ENCODE measurements at places on chromosomes 7 and 10.

- DNase-seq = no peak
These were observed 184.4 kb downstream of the CAMK1D start for GRCh38 chr10:12533723-12534122.

DNA sequence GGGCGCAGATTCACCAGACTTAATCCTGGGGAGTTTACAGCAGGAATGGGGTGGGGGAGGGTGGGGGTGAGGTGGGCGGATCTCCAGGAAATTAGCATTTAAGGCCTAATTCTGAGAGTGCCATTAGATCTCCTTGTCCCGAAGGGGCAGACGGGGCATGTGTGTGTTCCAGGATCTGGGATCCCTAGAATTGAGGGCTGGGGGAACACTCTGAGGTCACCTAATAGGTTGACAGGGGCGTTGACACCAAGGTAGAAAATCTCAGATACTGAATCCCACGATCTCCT, 9.4 kb upstream of the EPHB4 start:
- DNase-seq = no peak

DNA sequence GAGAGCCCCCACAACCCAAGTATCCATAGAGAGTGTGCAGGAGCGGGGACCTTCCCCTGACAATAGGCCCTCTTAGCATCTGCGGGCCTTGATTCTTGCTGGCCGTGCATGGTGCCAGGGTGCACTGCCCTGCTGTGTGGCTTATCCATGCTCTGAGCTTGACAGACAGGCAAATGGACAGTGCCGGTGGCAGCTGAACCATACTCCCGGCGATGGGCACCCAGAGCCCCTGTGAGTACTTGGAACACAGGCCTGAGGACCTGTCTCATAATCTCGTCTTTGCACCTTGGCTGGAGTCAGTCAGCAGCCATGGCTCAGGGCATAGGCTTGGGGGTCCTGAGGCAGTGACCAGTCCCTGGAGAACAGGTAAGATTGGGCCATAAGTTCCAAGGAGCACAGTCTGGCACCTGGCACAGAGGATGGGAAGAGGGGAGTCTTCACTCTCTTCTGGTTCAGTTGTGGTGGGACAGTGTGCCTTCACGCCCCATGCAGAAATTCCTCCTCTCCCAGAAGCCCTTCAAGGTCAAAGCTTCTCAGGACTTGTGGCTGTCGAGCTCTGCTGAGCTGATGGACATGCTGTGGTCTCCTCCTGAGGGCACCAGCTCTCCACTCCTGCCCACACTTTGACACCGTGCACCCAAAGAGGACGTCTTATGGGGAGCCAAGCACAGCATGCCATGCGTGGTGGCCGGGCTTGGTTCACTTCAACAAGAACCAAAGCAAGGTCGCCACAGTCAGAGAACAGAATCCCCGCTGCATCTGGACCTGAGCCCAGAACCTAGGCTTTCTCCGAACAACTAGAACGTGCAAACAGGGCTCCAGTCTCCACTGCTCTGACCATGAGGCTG, 59.4 kb upstream of the CAMK2B start:
- DNase-seq = no peak

GRCh38 chr7:31550432-31550831, 36.5 kb downstream of the ITPRID1 start:
- DNase-seq = no peak

GRCh38 chr10:103669243-103669929, 175.9 kb downstream of the NEURL1 start:
- no peak for DNase-seq

- DNase-seq = no peak
These were observed 32.6 kb downstream of the CFAP43 start for GRCh38 chr10:104199567-104199966.

GRCh38 chr7:132558815-132559214, 17.5 kb downstream of the PLXNA4 start:
- no peak for DNase-seq

DNA sequence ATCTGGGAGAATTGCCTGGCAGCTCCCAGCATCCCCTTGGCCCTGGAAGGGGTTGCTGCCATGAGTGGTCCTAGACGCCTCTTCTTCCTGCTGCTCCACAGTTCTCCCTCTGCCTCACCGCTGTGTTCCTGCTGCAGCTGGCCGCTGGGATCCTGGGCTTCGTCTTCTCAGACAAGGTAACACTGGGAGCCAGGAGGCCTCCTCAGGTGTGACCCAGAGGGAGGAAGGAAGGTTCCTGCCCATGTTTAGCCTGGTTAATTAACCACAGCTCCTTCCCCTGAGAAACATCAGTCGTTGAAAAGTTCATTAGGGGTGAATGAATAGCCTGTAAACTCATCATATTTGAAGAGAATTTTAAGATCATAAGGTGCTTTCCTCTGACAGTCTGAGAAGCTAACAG, 18.2 kb downstream of the TSPAN33 start:
- DNase-seq = no peak

DNA sequence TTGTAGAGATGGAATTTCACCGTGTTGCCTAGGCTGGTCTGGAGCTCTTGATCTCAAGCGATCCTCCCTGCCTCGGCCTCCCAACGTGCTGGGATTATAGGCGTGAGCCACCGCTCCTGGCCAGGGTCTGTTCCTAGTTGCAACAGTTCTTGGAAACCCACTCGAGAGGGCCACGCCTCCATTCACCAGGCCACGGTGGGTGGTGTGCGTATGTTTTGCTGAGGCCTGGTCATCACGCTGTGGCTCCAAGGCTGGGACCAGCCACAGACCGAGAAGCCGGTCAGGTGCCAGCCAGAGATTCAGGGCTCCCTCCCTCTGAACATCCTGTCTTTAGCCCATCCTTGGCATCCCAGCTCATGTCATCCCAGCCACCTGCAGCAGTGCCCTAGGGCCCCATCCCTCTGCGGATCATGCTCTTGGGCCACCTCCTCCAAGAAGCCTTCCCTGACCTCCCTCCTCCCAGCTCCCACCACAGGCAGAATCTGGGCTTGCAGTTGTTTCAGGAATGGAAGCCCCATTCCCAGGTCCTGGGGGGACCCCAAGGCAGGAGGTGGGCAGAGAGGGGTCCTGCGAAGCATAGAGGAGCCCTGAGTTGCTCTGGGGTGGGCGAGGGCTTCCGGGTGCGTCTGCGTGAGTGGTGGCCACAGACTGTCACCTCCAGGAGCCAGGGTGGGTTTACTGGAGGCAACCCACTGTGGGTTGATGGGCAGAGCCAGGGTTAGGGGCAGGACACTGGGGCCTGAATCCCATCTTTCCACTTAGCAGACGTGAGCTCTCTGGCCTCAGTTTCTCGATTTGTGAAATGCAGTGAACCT, 5.2 kb downstream of the LAT2 start:
- DNase-seq = no peak

DNA sequence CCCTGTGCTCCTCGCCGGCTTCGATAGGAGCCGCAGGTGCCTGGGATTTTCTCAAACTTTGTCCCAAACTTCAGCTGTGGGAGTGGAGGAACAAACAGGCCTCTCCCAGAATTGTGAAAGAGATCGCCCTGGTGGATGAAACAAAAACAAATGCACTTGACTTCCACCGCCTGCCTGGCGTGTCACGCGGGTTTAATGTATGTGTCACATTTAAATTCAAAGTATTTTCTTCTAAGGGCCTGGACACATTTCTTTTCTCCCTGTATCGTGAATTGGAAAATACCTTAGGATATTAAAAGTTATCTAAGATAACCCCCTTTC, 694 bp upstream of the WASL start:
- peak; percentile 47 for DNase-seq

- DNase-seq = no peak
These were observed 3.0 kb upstream of the HOXA2 start for GRCh38 chr7:27105301-27106031.

DNA sequence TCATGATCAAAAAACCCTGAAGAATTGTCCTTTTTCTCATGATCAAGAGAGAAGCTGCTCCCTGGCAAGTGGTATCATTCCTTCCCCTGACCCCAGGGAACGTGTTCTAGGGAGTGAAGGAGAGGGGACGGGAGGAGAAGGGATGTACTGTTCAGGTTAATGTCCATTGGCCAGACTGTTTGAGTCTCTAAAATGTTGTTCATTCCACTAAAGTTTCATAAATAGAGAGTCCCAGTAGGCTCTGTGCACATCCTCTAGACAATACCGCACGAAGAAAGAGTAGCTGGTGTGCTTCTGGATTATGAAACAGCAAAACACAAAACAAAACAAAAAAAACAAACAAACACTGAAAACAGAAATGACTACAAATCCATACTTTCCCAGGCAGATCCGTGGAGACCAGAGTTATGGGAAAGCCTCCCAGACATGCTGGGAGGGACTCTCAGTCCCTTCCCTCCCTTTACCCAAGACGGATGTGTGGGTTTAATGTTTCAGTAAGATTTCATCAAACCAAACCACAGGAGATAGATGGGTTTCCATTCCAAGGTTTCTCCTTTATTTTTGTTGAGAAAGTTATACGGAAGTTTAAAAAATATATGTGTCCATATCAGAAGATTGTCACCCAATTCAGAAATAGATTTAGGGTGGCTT, 66.5 kb upstream of the TNS3 start:
- DNase-seq = no peak

GRCh38 chr10:78706256-78706655, 362.5 kb upstream of the ZMIZ1 start:
- DNase-seq = no peak

- DNase-seq = no peak
These were observed 299.3 kb upstream of the MEOX2 start for GRCh38 chr7:15985587-15986384.

- DNase-seq = no peak
These were observed 224.9 kb upstream of the TMEM229A start for GRCh38 chr7:124257638-124258308.

- no peak for DNase-seq
These were observed 417.7 kb upstream of the CELF2 start for GRCh38 chr10:10600004-10600403.

DNA sequence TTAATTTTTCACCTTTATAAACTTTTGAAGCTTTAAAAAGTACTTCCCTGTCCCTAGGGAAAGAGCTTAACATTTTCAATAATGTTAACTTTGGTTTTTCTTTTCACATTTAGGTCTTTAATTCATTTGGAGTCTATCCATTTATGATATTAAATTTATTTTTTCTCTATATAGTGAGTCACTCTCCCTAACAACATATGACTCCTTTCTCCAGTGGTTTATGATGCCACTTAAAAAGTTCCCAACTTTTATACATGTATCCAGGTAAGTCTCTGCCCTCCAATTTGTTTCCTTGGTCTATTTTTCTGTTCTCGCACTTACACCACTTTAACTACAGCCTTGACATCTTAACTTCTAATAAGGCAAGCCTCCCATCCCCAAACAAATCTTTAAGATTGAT, 3.5 kb downstream of the CACUL1 start:
- DNase-seq = no peak

- DNase-seq = peak; percentile 50
These were observed 90.2 kb downstream of the DLG5 start for GRCh38 chr10:77836299-77836820.

DNA sequence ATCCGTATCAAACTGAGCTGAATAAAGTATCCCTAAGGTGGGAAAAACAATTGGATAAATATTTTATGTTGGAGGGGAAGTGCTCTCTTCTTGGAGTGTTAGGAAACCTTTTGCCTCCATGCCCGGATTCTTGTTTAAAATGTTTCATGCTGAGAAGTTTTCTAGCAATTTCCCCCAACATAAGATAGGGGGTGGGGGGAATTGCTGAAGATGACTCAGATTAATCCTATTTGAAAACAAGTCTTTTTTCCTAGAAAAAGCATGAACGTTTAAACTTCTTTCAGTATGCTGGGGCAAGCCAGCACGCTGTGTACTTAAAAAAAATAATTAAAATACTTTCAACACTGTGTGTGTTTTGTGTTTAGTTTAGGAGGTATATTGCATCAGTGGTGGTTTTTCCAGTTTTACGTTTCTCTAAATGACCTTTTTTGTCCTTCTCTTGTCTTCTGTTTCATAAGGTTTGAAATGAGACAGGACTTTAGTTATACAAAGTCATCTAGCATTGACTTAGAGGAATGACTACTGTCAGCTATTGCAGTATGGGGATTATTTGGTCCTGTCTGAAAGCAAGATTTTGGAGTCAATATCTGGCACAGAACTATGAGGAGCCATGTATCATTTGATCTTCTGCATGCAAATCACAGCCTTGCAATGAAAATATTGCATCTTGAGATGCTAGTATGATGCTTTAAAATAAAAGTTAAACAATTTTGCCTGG, 295.9 kb downstream of the GATA3 start:
- no peak for DNase-seq

GRCh38 chr10:26468700-26469099, 30.6 kb downstream of the APBB1IP start:
- DNase-seq = no peak

DNA sequence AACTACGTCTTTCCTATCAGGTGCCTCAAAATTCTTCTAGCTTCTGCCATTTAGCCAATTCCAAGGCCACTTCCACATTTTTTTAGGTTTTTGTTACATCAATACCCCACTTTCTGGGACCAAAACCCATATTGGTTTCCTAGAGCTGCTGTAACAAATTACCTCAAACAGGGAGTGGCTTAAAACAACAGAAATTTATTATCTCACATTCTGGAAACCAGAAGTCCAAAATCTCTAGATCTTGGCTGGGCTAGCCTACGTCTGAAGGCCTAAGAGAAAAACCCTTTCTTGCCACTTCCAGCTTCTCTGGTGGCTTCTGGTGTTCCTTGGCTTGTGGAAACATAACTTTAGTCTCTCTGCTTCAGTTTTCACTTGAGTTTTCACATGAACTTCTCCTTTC, 85.1 kb upstream of the BMPER start:
- no peak for DNase-seq

DNA sequence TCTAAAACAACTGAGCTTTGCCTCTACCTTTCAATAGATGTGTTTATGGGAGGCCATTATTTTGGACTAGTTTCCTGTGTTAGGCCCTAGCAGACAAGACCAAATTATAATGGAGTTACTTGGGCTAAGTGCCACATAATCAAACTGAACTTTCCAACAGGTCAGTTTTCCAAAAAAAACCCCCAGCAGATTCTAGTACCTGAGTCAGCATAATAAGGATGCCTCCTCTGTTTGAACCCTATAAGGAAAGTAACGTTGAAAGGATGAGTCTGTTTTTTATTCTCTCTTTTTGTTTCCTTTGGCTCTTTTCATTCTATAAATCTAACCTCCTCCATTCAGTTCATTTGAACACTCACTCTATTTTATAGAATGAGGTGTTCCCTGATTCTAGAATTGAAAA, 148.1 kb upstream of the FAM3C start:
- DNase-seq = no peak

DNA sequence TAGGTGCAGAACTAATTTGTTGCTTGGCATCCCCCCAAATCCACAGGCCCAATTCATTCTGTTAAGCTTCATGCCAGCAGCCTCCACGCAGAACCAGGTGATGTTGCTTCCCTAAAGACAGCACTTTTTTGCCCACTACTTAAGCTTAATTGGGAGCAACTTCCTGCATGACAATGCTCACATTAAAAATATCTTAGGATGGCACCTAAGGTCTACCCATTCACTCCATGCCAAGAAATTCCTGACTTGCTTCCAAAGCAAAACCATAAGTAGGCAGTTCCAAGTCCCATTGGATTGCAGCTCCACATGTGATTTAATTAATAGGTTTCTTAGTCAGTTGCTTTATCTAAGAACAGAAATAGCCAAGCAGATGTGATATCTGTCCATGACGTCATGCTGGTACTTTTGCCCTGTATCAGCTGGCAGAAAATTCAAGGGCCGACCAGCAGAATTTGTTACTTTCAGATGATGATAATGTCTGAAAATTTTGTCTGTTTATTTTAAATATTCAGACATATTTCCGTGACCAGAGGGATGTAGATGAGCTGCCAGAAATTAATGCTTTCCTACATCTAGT, 325.5 kb downstream of the LHFPL3 start:
- no peak for DNase-seq

GRCh38 chr7:155531681-155532080, 14.7 kb downstream of the CNPY1 start:
- no peak for DNase-seq

- DNase-seq = no peak
These were observed 172.3 kb downstream of the ADAM12 start for GRCh38 chr10:126215746-126216631.

Data from activated naive CD4-positive, alpha-beta T cell treated with anti-CD3 and anti-CD28 coated beads, Interleukin-2, amount 50 U/mL, for 16 hours (primary cell).